ENCODE measurements at places on chromosomes 2 and 18.

DNA sequence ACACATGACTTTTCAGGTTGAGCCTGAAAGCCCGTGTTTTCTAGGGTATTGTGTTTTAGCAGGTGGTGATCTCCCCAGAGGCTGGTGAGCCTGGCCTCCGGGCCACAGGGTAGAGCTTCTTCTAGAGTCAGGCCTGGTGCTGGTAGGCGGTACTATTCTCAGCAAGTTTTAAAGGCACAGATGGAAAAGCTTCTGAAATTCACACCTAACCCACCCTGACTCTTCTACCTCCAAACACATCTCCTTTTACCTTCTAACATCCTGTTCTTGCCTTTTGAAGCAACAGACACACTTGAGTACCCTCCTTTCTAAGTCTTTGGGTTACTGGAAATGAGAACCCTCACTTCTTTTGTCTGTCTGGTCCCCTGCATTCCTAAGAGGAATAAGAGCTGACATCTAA, 191.1 kb downstream of the SETBP1 start:
- DNase-seq = no peak

DNA sequence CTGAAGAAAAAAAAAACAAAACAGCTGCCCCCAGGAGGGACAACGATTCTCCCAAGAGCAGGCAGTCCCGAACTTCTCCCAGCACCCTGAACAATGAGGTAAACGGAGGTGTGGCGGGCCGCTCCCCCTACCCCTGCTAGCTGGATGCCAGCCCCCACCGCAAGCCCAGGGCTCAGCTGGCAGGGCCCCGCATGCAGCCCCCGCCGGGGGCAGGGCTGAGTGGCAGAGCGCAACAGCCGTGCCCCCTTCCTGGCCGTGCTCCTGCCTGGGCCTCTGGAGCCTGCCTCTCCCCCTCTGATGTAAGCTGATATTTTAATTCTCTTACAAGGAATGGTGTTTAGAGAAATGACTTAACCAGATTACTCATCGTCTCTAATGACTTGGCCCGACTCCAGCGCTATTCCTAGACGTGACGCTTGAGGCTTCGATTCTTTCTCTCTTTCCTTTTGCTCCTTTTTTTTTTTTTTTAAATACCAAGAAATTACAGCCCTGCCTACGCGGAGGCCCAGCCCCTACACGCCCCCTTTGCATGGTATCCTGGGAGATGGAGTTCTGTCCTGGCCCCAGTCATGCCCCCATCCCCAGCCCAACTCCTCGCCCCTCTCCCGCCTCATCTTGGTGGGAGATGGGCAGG, 4.6 kb upstream of the ARID5A start:
- DNase-seq = peak; percentile 25

GRCh38 chr2:17309741-17310339, 208.4 kb downstream of the RAD51AP2 start:
- DNase-seq = peak; percentile 59

GRCh38 chr2:193112986-193113385, 918.3 kb upstream of the TMEFF2 start:
- DNase-seq = no peak

DNA sequence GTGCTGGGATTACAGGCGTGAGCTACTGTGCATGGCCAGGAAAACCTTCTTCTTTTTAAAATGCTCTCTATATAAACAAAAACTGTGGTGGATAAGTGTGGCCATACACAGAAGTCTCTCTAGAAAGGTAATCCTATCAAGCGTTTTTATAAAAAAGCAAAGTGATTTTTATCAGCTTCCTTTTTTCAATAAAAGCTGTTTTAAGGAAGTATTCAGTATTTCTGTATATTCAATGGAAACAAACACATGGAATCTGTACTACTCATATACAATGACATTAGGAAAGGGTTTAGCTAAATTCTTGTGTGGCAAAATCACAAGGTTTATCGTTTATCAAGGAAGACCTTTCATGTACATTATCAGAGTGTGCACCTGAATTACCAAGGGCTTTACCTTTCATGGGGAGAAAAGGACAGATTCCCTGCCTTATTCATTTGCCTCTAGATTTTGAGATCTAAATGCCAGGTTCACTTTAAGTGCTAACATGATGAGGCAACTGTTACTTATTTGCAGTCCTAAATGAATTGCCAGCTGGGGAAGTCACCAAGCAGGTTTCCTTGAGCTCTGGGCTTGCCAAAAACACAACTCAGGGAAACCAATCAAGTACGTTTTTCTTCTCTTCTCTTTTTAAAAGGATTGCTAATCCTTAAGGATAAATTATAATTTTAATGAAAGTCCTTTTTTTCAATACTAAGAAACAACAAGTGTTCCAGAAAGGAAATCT, 70.8 kb downstream of the RTN4 start:
- no peak for DNase-seq

- no peak for DNase-seq
Measured at GRCh38 chr2:39024833-39025232, 96.0 kb downstream of the SOS1 start.

DNA sequence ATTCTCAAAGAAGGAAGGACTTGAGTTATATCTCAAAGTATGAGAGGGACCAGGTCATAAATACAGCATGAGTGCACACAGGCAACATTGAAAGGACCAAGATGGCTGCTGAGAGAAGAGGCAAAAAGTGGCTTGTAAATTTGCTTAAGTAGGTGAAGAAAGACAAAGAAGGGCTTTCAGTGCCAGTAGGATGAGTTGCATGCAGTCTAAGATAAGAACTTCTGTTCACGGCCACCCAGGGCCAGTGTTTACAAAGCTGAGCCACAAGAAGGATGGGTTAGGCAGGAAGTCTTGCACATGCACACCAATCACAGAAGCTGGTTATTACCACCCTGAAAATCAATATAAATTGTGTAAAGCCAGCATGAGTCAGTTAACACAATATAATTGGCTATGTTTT, 3.1 kb upstream of the ABCB11 start:
- no peak for DNase-seq

GRCh38 chr2:136966485-136966884, 201.1 kb downstream of the THSD7B start:
- no peak for DNase-seq

- DNase-seq = no peak
Measured at GRCh38 chr2:234608946-234609345, 112.1 kb upstream of the ARL4C start.

DNA sequence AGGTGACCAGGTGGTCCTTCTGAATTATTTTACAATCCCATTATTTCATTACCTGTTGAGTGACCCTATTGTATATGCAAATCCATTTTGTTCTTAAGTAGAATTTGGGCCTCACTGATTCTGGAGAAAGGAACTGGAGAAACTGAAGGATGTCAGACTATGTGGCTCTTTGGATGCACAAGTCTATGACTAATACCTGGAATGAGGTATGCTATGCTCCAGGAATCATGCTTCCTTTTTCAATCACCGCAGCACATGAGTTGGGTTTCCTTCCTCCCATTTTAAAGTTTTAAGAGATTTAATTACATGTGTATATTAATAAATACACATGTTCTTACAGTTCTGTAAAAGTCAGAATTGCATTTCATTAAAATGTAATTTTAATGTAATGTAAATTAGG, 253.9 kb upstream of the VWC2L start:
- no peak for DNase-seq

- DNase-seq = no peak
Measured at GRCh38 chr2:224561234-224562005, 23.7 kb downstream of the CUL3 start.

- no peak for DNase-seq
Measured at GRCh38 chr2:144233733-144234541, 286.0 kb downstream of the ZEB2 start.

DNA sequence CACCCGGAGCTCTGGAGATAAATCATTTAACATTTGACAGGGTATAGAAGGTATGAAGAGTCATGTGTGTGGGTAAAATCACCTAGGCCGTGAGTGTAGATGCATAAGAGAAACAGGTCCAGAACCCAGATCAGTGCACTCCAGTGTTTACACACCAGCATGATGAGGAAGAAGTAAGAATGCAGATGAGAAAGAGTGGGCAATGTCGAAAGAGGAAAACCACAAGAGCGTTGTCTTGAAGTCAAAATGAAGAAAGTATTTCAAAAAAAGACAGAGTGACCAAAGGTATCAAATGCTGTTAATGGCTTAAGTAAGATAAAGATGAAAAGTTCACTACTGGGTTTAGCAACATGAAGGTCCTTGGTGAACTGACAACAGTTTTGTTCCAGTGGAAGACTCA, 32.0 kb upstream of the PLB1 start:
- no peak for DNase-seq
